Fibroblast of skin of scalp (primary cell): ENCODE measurements at places on chromosomes 5 and 9.

GRCh38 chr5:166909926-166910325, 1381.5 kb upstream of the WWC1 start:
- no peak for DNase-seq

DNA sequence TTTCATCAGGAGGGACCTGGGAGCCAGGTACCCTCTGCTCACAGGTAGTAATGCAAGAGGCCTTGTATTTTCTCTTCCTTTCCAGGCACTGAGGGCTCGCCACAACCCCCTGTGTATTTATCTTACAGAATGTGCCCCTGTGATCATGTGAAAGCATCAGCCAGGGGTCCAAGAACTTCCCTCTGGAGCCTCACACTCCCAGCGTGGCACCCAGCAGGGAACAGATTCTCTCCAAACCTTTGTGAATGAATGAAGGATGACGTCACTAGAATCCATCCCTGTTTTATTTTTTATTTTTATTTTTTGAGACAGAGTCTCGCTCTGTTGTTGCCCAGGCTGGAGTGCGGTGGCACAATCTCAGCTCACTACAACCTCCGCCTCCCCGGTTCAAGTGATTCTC, 107.3 kb upstream of the IER5L start:
- DNase-seq = no peak

- peak; percentile 65 for DNase-seq
Observed at GRCh38 chr5:163564321-163564938, 59.0 kb downstream of the MAT2B start.

- no peak for DNase-seq
Observed at GRCh38 chr5:168699002-168699401, 119.8 kb upstream of the PANK3 start.

DNA sequence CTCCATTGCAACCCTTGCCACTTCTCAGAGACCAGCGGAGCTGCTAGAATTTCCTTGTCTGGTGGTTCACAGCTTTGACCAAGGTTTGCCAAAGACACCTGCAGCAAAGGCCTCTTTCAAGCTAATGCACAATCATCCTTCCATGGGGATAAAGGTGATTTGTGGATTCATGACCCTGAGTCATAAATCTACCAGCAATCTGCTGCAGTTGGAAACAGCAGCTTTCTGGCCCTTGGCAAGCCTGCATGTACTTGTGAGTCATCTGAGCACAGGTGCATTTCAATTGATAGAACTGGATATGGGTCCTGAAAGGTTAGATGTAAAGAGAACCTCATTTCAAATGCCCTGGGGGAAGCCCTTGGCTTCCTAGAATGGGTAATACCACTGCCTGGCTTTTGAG, 21.6 kb upstream of the TCF7 start:
- no peak for DNase-seq

DNA sequence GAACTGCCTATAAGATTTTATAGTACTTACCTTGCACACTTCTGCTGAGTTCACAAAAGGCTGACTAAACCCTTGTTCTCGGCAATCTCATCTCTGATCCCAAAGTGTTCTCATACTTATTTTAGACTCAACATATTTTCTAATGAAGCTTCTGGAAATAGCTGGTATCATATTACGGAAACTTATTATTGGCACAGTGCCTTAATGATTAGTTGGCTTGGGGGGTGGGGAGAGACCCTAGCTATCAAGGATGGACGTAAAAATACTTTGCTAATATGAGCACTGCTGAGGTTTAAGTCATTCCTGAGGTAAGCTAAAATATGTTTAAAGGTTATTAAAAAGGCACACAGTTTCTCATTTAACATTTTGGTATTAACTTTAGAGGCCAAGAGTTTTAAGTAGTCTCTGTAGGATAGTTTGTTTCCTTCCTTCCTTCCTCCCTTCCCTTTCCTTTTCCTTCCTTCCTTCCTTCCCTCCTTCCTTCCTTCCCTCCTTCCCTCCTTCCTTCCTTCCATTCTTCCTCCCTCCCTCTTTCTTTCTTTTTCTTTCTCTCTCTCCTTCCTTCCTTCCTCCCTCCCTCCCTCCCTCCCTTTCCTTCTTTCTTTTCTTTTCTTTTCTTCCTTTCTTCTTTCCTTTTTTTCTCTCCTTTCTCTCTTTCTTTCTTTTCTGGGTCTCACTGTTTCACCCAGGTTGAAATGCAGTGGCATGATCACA, 31.5 kb downstream of the ZSWIM6 start:
- no peak for DNase-seq

DNA sequence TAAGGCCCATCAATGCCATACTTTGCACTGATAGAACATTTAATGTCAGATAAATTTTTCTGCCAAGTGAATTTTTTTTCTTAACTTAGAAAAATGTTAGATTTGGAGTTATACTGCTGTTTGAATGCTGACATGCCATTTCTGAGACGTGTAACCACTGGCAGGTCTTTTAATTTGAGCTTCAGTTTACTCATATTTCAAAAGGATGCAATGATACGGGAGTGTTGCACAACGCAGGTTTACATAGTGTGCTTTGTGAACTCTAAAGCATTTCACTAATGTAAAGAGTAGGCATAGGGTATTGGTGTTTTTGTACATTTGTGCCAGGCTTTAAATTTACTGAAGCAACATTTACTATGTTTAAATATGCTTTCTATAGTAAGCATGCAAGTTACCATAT, 4.2 kb downstream of the ZBTB43 start:
- no peak for DNase-seq

GRCh38 chr5:93141969-93142368, 439.1 kb downstream of the NR2F1-AS1 start:
- DNase-seq = no peak

GRCh38 chr5:88693071-88693932, 189.7 kb downstream of the MEF2C start:
- no peak for DNase-seq

GRCh38 chr9:90995516-90995915, 193.9 kb downstream of the SYK start:
- no peak for DNase-seq

GRCh38 chr9:107989099-107989498, 499.5 kb upstream of the KLF4 start:
- peak; percentile 50 for DNase-seq

DNA sequence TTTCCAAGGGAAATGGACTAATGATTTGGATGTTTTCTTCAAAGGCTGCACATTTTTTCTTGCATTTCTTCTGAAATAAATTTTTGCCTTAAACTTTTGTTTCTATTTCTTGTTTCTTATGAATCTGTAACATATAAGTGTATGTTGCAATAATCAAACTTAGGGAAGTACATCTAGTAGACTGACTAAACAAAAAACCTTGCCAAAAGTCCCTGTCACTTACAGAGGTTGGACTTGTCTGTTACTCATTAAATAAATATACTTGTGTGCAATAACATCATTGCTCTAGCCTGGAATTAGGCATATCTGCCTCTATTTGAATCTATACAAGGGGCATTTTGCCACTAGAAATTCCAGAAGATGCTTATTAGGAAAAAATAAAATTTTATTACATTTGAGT, 56.6 kb downstream of the C6 start:
- peak; percentile 49 for DNase-seq

GRCh38 chr5:122406181-122406580, 94.1 kb downstream of the SNCAIP start:
- no peak for DNase-seq

DNA sequence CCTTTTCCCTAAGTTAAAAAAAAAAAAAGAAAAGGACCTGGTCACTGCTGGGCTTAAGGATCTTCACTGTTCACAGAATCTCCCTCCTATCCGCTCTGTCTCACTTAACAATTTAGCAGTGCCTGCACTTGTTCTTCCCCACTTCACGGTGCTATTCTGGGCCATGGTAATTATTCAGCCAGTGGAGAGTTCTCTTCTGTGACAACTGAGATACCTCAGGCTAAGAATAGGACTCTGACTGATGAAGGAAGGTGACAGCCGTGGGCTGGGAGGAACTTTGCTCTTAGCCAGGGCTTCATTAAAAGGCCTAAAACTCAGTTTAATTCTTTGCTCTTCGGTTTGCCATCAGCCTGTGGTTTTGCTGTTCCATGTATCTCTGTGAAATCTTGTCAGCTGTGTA, 51.9 kb upstream of the ENTREP1 start:
- no peak for DNase-seq

DNA sequence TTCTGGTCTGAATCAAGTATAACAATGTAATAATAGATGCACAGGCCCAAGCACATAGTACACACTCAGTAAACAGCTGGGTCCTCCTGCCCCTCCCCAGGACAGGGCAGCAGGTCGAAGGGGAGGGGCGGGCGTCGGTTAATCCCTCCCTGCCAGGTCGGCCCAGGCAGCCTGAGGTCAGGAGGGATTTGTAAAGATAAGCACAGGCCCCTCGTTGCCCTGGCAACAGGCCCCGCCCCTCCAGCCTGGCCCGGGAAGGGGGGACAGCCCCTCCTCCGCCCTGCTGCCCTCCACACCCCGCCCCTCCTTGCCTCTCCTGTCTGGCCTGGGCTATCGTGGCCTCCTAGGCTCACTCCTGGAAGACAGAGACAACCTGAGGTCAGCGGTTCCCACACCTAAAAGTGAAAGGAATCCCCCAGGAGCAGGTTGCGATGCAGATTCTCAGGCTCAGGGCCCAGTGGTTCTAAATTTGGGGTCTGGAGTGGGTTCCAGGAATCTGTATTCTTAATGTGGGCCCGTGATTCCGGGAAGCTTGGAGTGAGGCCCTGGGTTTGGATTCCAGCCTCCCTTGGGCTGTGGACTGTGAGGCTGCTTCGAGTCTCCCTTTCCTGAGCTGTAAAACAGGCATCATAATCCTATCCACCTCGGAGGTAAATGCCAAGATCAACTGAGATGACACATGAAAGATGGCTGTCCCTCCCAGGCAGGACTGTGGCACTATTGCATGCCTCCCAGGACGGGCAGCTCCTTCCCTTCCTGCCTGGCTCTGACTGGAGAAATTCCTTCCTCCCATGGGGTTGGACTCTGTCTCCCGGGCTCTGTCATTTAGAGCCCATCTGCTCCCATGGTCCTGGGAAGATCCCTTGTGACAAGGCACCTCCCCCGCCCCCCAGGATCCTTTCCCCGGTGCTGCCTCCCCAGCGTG, 4.4 kb downstream of the CRB2 start:
- DNase-seq = no peak

- DNase-seq = no peak
Observed at GRCh38 chr9:102518324-102518723, 476.8 kb upstream of the CYLC2 start.

GRCh38 chr9:132293145-132293721, 61.6 kb downstream of the SETX start:
- DNase-seq = no peak

GRCh38 chr9:38390442-38390841, 2.1 kb upstream of the ALDH1B1 start:
- no peak for DNase-seq
